ENCODE measurements at places on chromosomes 5 and 9.

- DNase-seq = no peak
Measured at GRCh38 chr9:110575169-110575568, 4.4 kb downstream of the SVEP1 start.

DNA sequence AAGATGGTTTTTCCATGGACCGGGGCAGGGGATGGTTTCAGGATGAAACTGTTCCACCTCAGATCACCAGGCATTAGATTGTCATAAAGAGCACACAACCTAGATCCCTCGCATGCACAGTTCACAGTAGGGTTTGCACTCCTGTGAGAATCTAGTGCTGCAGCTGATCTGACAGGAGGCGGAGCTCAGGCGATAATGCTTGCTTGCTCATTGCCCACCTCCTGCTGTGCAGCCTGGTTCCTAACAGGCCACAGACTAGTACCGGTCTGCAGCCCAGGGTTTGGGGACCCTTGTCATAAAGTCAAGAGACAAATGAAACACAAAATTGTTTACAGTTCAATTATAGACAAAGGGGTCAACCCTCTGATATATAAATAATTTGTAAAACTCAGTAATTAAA, 101.7 kb downstream of the RANBP17 start:
- no peak for DNase-seq

DNA sequence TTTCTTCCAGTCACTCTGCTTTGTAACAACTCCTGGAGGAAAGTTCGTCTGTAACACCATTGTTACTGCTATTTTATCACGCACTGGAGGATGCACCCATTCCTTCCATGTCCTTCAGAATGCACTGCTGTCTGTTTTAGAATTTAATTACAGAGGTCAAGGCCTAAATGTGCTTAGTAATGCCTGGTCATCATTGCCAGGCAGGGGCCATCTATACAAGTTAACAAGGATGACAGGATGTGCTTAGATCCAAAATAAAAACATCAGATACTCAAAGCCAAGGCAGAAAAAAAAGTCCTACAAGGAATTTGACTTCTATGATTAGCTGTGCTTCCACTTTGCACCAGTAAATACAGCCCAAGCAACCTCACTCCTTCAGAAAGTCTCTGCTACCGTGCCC, 371.4 kb downstream of the SEMA5A start:
- no peak for DNase-seq

DNA sequence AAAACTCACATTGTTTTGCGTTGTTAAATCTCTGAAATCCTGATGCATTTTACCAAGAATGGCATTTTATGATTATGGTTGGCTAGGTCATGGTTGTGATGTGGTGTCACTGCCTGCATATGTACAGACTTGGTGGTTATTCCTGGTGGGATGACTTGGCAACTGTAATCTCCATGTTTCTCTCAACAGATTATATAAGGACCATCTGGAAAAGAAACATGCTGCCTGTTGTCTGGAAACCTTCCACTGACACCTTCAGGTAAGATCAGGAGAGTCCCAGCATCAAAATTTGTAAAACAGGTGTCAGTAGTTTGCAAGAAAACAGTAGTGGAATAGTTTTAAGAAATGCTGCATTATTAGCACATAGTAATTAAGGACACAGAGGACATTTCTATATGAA, 3.0 kb upstream of the ACER2 start:
- DNase-seq = no peak

- DNase-seq = no peak
Measured at GRCh38 chr9:133456409-133456808, 3.4 kb upstream of the CACFD1 start.

DNA sequence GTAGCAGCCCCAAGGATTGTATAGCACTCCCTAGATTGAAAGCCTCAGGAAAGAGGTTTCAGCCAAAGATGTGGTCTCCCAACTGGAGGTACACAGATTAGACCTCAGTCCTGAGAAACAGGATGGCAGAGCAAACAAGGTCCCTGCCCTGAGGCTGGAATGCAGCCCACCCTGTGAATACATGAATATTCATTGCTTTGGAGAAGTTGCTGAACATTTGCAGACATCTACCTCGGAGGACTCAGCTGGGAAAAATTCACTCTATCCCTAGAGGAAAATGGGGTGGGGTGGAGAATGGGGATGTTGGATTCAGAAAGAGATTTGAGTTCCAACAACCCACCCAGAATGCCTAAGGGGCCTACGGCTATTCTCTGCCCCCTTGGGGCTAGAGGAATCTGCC, 129.4 kb downstream of the SLIT3 start:
- DNase-seq = no peak

DNA sequence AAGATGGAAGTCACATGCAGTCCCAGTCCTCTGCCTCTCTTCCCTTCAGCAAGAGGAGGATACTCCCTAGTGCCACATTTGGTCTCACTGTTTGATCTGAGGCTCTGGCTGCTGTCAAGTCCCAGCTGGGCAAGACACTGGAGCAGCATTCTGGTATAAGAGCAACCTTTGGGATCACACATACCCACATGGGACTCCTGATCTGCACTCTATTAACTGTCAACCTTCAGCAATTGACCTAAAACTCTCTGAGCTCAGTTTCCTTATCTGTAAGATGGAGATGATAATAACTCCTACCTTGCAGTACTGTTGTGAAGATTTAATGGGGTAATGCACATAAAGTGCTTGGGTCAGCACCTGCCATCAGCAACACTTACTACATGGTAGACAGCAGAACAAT, 437.9 kb downstream of the PIK3R1 start:
- DNase-seq = no peak

GRCh38 chr5:180860273-180860886, 696 bp downstream of the ZFP62 start:
- no peak for DNase-seq

- no peak for DNase-seq
Measured at GRCh38 chr9:125632321-125633115, 74.5 kb downstream of the MAPKAP1 start.

DNA sequence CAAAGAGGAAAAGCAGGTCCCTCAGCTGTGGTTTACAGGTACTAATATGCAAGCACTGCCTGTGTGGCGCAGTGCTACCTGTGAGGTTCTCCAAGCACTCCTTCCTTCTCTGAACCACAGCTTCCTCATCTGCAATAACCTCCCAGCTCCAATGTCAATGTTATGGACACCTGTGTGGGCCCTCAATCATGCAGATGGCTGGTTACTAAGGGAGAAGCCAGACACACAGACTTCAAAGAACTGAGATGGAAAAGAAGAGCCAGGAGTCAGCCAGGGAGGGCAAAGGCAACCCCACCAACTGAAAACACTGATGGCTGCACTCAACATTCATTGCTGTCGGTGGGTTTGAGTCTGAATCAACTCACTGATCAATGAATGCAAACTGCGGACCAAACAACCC, 77.7 kb downstream of the NR6A1 start:
- no peak for DNase-seq

DNA sequence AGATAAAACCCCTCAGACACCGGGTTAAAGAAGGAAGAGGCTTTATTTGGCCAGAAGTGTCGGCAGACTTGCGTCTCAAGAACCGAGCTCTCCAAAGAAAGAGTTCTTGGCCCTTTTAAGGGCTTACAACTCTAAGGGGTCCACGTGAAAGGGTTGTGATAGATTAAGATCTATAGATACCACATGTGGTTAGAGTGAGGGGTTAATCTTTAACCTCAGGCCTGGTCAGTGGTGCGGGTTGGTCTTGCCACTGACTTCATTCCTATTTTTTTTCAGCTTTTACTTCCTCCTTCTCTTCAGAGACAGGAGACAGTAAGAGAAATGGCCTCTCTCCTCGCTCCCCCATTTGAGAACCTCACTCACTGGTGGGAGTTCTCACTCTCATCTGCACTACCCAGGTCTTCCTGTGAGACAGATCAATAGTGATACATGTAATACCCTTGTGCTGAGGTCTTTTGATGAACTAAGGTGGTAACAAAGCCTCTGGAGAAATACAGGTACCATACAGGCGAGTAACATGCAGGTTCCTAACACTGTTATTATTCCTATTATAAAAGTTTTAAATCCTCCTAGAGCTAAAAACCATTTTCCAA, 52.4 kb upstream of the COX7C start:
- DNase-seq = no peak

DNA sequence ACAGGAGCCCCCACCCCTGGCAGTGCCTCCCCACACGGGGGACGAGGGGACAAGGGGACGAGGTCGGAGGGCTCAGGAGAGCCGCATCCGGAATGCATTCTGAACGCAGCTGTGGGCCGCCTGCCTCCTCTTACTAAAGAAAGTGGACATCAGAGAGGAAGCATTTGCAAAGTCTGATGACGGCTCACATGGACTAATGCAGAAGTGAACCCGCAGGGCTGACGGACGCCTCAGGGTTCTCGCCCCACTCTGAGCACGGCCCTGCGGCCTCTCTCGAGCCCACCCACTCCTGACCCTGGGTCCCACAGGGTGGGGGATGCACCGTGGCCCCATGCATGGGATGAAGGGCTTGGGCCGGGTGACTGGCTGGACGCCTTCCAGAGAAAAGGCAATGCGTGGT, 5.9 kb downstream of the LPCAT1 start:
- DNase-seq = no peak

GRCh38 chr5:56269216-56269927, 36.2 kb upstream of the ANKRD55 start:
- DNase-seq = no peak

GRCh38 chr5:2375291-2375690, 376.2 kb downstream of the IRX2 start:
- DNase-seq = no peak

DNA sequence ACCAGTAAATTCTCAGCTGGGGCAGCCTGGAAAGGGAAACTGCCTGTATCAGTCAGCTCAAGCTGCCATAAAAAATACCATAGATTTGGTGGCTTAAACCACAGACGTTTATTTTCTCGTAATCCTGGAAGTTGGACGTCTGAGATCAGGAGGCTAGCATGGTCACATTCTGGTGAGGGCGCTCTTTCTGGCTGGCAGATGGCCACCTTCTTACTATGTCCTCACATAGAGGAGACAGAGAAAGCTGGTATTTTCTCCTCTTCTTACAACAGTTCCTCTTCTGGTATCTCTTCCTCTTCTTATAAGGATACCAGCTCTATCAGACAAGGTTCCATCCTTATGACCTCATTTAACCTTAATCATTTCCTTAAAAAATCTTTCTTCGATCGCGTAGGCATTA, 50.5 kb upstream of the RFX3 start:
- no peak for DNase-seq

DNA sequence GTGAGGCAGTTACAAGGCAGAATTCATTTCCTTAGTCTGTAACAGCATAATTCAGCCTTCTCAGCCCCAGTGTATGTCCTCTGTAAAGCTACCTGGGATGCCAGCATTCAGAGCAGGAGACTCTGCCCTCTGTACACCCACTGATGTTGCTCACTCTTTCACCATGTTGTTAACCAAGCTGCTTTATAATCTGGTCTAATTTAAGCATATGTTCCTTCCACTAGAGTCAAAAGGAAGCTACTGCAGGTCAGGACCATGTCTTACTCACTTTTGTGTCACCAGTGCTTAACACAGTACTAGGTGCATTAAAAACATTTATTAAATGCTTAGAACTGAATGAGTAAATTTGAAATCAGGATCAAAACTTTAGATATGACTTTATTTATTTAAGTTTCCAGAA, 185.6 kb downstream of the FBXL17 start:
- no peak for DNase-seq

DNA sequence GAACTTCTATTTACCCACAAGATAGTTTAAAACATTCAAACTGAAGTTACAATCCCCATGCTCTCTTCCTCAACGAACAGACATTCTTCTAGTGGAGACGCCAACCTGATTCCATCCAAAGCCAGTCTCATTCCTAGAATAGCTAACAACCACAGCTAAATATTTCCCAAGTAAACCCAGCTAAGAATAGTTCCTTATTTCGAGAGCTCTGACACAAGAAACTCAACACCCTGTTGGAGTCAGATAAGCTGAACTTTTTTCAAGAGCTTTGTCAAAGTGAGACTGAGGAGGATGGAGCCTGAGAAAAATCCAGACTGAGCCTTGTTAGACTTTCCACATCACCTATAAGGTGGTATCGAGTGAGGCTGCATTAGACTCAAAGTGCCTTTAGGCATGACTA, 56.7 kb upstream of the RPS23 start:
- DNase-seq = no peak

- peak; percentile 8 for DNase-seq
Measured at GRCh38 chr9:101536938-101537337, 3.3 kb downstream of the RNF20 start.

Measured in C1 segment of cervical spinal cord (tissue), 14 donors.